Stimulated activated CD4-positive, alpha-beta T cell treated with anti-CD3 and anti-CD28 coated beads, Interleukin-12 subunit alpha, Interleukin-12 subunit beta, amount 100 ng/mL, for 4 hours (primary cell): ENCODE measurements at places on chromosomes 6 and 20.

DNA sequence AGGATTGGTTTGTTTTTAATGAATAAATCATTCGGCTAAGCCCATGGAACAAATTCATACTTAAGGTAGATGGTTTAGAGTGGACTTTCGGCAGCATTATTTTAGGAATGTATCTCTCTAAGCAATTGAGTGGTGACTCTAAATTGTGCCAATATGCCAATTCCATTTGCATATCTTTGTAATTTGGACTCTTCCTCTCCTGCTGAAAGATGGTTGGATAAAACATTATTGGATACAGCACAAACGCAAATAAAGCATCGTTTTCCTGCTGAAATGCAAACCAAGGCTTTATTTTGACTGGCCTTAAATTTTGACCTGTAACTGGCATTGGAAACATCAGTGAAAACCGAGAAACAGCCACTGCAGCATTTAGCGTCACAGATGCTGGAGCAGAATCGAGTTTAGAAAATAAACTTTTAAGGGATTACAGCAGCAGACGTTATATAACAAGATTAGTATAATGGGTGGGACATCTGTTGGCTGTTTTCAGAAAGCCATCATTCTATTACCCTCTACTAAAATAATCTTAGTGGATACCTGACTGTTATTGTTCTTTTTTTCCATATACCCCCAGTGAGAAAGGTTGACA is 726.0 kb downstream of the KIF16B start:
- no peak for DNase-seq

DNA sequence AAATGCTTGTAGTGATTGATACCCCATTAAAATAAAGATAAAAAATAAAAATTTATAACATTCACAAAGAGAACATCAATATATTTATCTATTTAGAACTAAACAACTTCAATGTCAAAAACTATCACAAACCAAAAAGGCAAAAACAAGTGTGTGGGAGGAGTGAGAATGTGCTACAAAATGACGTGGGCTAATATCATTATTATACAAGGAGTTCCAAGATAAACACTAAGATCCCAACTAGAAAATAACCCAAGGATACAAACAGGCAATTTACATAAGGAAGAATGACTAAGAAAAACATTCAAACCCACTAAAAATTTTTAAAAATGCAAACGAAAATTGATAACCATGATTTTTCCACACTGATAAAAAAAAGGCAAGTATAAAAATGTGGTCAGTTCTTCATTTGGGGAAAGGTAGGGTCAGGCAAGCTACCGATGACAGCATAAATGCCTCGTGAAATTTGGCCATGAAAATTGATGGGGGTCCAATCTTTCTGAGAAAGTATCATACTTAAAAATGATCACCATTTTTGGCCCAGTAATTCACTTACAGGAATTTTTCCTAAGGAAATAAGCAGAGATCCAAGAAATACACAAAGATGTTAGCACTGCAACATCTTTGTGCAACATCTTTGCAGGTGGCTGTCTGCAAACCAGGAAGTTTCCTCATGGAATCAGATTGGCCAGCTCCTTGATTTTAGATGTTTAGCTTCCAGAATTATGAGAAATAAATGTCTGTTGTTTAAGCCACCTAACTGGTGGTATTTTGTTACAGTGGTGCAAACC is 140.2 kb downstream of the TMEM200A start:
- DNase-seq, result no peak

- DNase-seq, result no peak
Measured at GRCh38 chr6:35216851-35217811, 3.4 kb downstream of the SCUBE3 start.

DNA sequence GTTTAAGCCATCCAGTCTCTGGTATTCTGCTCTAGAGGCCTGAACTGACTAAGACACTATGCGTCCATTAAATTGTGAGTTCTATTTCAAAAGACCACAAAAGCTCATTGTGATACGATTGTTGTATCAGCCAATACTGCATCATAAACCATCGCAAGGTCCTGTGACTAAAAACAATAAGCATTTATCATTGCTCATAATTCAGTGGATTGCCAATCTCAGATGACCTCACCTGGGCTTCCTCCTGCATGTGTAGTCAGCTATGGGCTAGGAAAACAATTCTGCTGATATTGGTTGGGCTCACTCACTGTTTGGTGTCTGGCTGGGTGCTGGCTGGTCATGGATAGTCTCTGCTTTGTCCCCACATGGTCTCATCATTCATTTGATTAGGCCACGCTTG is 592.7 kb upstream of the BTBD3 start:
- no peak for DNase-seq

- no peak for DNase-seq
Measured at GRCh38 chr6:132087391-132087790, 136.2 kb upstream of the CCN2 start.

DNA sequence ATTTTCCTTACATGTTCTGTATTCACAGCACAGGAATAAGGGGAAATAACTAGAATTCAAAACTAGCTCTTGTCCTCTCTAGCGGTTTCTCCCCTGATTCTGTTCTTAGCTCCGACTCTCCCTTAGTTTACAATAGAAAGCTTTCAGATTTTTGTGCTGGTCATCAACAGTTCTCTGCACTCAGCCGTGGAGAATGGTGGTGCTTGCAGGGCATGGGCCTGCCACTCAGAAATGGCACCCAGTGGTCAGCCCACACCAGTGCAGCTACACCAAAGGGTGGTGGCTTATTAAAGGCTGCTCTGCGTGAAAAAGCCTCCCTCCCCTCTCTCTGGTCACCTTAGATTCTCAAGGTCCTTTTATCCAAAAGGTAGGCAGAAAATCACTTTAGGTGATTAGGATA is 123.5 kb downstream of the SASH1 start:
- DNase-seq, result no peak

DNA sequence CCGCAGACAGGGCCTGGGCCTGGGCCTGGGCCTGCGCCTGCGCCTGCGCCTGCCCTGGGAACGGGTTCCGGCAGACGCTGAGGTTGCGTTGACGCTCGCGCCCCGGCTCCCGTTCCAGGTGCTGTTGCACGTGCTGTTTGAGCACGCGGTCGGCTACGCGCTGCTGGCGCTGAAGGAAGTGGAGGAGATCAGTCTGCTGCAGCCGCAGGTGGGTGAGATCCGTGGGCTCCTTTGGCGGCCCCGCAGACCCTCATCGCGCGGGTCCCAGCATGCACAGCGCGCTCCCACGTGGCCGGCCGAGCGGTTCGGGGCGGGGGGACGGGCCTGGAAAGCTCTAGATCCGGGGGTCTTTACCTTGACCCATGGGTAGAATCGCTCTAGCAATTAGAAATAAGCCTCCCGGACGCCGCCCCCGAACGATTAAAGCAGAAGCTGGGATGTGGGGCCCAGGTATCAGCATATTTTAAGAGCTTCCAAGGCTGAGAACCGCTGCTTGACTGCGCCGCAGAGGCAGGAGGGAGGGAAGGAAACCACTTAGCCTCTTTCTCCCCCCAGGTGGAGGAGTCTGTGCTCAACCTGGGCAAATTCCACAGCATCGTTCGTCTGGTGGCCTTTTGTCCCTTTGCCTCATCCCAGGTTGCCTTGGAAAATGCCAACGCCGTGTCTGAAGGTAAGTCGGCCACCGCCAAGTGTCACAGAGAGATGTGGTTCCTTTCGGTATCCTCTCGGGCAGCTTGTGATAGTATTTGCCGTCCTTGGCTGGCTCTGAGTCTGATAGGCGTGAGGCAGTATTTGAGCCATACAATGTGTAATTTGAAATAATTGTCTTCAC is 508 bp downstream of the NOP56 start:
- peak; percentile 53 for DNase-seq

- DNase-seq, result no peak
Measured at GRCh38 chr6:5563086-5563485, 301.8 kb downstream of the FARS2 start.

- DNase-seq, result no peak
Measured at GRCh38 chr20:20710443-20711315, 1.8 kb downstream of the RALGAPA2 start.

- no peak for DNase-seq
Measured at GRCh38 chr20:49675368-49676151, 38.1 kb downstream of the B4GALT5 start.

- DNase-seq, result no peak
Measured at GRCh38 chr6:76706086-76706485, 633.6 kb upstream of the IMPG1 start.

DNA sequence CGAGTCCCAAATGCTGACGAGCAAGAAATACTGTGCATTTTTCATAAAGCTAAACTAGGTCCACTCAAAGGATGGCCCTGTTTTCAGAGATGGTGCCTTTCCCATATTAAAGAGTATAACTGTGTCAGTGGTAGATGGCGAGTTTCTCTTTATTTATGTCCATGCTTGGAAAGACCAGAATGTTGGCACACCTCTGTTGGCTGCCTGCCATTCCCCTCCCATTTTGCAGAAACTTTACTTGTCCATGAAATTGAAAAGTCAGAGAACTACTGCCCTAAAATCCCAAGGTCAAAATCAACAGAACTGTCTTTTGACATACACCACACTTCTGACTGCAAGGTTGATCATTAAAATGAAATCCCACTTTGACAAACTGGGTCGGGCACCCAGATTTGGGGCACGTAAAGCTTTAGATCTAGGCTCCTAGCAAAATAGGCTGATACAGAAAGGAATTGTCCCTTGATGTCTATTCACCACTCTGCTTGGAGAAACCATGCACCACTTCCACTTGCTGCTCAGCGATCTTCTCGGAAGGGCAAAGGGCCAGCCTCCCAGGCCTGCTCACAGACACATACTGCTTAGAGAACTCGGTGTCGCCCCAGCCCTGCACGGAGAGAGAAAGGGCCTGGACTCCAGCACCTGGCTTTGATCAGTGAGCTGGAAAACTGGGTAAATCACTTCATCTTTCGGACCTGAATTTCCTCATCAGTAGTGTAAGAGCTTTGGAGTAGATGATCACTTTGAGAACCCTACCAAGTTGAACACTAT is 130.0 kb downstream of the AGPAT4 start:
- no peak for DNase-seq

GRCh38 chr6:108350528-108350927 is 55.7 kb downstream of the AFG1L start:
- no peak for DNase-seq

DNA sequence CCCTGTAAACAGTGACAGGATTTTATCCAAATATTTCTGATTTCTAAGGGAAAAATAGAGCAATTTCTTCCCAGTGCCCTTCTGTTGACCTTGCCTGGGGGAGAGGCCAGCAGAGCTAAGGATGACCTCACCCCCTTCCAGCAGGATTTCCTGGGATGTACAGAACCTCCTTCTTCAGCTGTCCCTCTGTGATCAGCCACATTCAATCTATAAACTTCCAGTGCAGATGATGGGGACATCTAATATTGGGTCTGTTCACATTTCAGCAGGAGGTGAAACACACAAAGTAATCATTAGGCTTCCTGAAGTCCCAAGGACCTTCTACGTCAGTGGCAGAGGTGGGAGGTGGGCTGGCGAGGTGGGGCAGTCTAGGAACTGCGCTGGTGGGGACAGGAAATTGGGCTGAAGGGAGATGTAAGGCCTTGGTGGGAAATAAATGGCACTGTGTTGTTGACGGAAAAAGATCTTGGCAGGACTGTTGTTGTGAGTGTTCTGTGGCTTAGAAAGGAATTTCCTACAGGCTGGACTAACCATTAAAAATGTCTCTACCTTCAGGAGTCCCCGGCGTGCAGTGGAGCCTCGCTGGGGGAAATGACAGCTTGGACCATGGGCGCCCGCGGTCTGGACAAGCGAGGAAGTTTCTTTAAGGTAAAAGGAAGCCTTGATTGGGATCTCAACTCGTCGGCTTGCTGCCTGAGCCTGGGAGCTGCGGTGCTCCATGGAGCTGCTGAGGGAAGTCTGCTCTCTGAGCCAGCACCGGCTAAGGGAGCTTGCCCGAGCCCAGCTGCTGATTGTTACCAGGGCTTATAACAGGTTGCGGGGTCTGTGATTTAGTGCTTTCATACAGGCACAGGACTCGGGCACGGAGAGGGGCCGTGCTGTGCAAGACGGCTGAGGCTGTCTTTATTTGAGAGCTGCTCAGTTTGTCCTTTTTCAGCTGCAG is 127.9 kb upstream of the NAA20 start:
- no peak for DNase-seq

DNA sequence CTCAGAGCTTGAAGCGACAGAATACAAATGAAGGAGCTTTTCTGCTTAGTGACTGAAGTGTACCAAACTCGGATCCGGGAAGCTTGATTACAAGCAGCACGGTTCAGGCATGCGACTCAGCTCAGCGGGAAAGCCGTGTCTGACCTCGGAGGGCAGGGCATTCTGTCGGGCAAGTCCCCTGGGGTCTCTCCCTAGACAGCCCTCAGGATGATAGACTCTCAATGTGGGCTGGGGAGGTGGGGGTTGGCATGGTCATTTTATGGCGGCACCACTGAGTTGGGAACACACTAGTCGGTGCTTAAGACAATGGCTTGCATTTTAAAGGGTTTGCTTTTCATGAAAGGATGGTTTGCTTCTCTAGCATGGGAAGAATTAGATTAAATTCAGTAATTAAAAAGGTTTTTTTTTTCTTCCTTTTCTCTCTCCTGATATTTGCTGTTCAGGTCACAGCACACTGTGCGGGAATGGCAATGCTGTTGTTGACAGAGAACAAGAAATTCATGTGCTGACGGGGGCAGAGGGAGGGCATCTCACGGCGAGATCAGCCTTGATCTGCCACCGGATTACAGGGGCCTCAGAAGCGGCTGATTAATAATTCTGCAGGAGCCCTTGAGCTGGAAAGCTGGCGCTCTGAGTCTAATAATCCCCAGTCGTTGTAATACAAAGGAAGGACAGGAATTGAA is 80.7 kb upstream of the TRAF3IP2 start:
- no peak for DNase-seq

DNA sequence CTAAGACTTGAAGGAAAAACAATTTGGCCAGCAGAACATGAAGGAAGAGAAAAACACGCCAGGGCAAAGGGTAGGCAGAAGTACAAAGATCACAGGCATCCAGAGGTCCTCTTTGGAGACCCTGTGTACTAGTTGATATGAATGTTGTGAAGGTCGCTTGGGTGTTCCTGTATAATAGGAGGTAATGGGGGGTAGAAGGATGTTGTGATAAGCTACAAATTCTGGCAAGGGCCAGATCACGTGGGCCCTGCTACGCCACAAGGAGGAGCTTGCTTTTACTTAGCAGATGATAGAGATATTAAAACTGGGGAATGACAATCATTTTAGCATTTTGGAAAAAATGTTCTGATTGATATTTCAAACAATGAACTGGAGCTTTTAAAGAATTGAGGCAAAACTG is 878 bp upstream of the HLA-DMA start:
- DNase-seq, result no peak

GRCh38 chr6:47086051-47086770 is 44.1 kb upstream of the ADGRF1 start:
- no peak for DNase-seq

GRCh38 chr6:24743265-24743943 is 24.4 kb upstream of the C6orf62 start:
- DNase-seq, result peak; percentile 6
